Panc1 (cell line): ENCODE measurements at places on chromosomes 11 and 22. TPM values are rescaled to one million over a fixed set of nuclear protein-coding genes. Genes with fewer than 3 reads are reported as not detected.
A peak's percentile ranks its signal among the peaks of the same experiment; 100 is the strongest.

The MMP8 gene
- total RNA-seq = not detected

GRCh38 chr11:68996376-68997123 lies 15.8 kb upstream of the MRGPRD start:
- no peak for DNase-seq

The GNG3 gene
- total RNA-seq = not detected

GRCh38 chr11:86120807-86121206 lies 51.9 kb upstream of the PICALM start:
- DNase-seq = no peak

The CNGA4 gene
- 0.62 TPM for total RNA-seq

The B4GALNT4 gene
- 122 TPM for total RNA-seq

- DNase-seq = no peak
Observed at GRCh38 chr11:28086569-28086968, 21.4 kb downstream of the KIF18A start.

GRCh38 chr22:24683691-24684090 lies 80.7 kb downstream of the GGT1 start:
- no peak for DNase-seq

The SERGEF gene
- 35.5 TPM for total RNA-seq

- no peak for DNase-seq
Observed at GRCh38 chr22:33873666-33874065, 46.6 kb downstream of the LARGE1 start.

DNA sequence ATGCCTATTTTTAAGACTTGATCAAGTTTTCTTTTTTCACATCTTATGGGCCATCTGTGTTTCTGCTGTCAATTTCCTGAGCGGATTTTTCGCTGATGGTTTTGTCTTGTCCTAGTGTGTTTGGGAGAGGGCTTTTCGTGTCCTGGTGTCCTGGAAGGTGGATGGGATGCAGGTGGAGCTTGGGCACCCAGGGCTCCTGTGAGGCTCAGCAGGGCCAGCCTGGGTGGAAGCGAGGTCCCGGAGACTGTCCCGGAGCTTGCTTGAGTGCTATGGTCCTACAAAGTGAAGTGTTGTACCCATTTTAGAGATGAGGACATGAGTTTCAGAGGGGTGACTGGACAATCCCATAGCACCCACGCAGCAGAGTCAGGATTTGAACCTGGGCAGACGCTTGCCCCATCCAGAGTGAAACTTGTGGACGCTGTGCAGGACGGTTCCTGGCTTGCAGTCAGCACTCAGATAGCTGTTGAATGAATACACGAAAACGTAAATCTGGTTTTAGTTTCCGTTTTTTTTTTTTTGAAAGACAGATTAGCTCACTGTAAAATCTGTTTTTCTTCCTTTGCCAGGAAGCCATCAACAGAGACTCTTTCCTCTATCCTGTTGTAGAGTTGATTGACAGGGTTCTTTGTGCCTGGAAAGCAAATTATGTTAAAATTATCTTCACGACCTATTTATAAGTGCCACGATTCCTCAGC lies 64.1 kb downstream of the TBC1D22A start:
- DNase-seq = no peak

GRCh38 chr11:69878144-69878883 lies 59.1 kb upstream of the FGF3 start:
- DNase-seq = no peak

- no peak for DNase-seq
Observed at GRCh38 chr22:20211997-20212753, 55.9 kb downstream of the RTN4R start.

DNA sequence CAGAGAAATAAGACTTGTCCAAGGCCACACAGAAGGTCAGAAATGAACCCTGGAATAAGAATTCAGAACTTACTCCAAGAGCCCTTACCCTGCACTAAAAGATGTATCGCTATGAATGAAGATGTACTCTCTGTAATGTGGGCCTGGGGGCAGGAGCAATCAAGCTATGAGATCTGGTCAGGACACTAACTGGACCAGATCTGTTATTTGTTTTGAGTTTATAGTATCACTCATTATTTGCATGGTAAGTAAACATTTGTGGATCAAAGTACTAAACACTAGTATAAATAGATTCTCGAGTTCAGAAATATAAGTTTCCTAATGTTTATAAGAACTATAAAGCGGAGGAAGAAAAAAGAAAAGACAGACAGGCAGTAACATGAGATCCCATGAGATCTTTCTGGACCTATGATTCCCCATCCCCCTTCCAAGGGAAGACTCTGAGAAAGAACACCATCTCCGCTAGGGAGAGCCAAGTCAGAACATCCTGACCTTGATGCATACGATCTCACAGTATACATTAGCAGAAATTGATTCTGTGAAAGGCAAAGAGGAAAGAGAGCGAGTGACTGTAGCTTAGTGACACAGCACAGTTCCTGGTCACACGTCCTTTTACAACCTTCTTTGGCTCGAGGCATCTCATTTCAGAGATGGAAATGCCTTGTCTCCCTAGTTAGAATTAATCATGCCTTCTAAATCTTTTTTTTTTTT lies 71.2 kb downstream of the USP35 start:
- DNase-seq = no peak

- DNase-seq = no peak
Observed at GRCh38 chr11:32213223-32213622, 122.3 kb downstream of the RCN1 start.

GRCh38 chr11:86931548-86932258 lies 23.5 kb downstream of the FZD4 start:
- no peak for DNase-seq

The TEX12 gene
- 0.23 TPM for total RNA-seq

GRCh38 chr11:126655807-126656128 lies 300.3 kb downstream of the ST3GAL4 start:
- no peak for DNase-seq

- DNase-seq = no peak
Observed at GRCh38 chr22:37804881-37805809, 2.6 kb upstream of the GCAT start.

GRCh38 chr11:128457874-128458273 lies 129.5 kb downstream of the ETS1 start:
- DNase-seq = no peak

DNA sequence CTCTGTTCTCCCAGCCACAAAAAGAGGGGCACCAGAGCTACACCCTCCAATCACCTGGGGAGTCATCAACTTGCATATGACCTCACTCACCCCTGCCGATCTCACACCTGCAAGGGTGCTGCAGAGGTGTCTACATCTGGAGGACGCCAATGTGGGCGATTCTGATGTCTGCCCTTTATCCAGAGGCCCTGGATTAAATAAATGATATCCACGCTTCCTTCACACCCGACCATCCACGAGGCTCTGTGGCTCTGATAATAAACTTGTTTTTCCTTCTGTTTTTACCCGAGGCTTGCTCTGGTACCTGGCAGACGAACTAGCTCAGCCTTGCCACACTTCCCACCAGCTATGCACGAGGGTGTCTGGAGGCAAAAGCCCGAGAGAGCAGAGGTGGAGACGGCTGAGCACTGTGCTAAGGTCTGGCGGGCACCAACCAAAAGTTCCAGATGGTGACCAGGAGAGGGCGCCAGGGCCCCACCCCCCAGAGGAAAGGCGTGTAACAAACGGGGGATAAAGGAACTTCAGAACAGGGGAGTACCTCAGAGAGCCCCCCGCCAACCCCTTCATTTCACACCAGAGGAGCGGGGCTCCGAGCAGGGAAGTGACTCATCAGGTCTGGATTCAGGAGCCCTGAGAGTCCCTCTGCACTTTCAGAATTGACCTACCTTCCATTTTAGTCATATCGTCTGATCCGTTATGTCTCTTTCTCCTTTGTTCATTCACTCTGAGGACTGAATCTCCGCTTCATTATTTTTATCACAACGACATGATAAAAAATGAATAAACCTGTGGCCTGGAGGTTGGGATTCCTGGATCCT lies 13.5 kb downstream of the SCN3B start:
- peak; percentile 20 for DNase-seq

The LMO2 gene
- total RNA-seq = 0.64 TPM

GRCh38 chr22:27846248-27846757 lies 44.7 kb upstream of the MN1 start:
- no peak for DNase-seq

The SLCO2B1 gene
- 0.77 TPM for total RNA-seq

The C11orf21 gene
- 0.31 TPM for total RNA-seq

GRCh38 chr11:16225623-16226022 lies 130.7 kb downstream of the SOX6 start:
- DNase-seq = no peak

DNA sequence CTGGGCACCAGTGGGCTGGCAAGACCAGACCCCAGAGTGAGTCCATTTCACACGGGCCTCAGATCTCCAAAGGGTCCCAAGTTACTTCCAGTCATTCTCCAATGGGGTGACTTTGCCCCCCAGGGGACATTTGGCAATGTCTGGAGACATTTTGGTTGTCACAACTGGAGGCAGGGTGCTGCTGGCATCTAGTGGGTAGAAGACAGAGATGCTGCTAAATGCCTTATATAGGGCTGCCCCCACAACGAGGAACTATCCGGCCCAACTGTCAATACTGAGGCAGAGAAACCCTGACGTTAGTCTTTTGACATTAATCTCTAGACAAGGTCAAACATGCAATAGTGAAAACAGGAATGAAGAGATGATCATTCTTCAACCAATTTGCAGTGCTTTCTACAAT lies 6.4 kb downstream of the RTN4RL2 start:
- no peak for DNase-seq

The ARHGEF12 gene
- total RNA-seq = 182 TPM

DNA sequence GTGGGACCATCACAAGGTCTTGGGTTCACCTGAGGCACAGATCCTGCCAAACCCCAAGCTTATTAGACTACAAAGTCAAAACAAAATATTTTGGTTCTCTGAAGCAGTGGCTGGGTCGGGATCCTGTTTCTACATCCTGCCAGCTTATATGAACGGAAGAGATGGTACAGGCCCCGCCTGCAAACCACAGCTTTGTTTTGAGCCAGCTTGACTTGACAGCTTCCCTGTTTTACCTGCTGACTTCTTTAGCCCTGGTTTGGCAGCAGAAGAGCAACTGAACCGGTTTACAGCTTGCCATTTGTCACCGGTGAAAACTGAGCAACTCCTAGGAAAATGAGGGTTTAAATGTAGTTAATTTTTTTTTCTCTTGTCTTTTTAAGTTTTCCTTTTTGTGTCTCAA lies 11.4 kb downstream of the PACS1 start:
- DNase-seq = no peak

The CBLIF gene
- total RNA-seq = not detected

GRCh38 chr11:81602508-81602907 lies 1131.2 kb downstream of the FAM181B start:
- DNase-seq = no peak

DNA sequence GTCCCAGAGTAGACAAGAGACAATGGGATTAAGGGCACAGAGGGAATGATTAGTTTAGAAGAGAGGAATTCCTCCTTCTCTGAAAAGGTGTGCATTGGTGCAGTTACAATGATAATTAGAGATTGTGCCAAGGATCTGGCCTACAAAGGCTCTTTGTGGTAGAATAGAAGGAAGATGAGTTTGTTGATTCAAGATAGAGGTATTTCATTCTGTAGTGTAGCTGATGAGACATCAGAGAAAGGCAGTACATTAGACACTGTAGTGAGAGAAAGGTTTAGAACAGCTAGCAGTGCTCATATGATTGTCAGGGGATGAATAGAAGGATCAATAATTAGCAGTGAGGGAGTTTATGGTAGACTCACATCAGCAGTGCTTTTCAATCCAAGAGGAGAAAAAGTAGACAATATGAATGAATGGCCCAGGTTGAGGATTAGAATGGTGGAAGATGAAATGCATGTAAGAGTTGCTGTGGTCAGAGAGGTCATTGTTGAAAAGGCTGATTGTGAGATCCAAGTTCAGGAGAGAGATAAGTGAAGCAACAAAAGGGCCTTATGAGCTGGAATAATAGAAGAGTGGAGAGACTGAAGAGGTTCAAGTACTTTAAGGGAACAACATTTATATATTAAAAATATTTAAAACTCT lies 28.9 kb downstream of the SIK2 start:
- no peak for DNase-seq

GRCh38 chr11:69007975-69008381 lies 5.1 kb downstream of the MRGPRF start:
- no peak for DNase-seq

- DNase-seq = no peak
Observed at GRCh38 chr22:40203572-40203971, 25.8 kb downstream of the TNRC6B start.

- no peak for DNase-seq
Observed at GRCh38 chr22:17817511-17818065, 43.3 kb upstream of the BID start.

The KRTAP5-9 gene
- total RNA-seq = not detected

DNA sequence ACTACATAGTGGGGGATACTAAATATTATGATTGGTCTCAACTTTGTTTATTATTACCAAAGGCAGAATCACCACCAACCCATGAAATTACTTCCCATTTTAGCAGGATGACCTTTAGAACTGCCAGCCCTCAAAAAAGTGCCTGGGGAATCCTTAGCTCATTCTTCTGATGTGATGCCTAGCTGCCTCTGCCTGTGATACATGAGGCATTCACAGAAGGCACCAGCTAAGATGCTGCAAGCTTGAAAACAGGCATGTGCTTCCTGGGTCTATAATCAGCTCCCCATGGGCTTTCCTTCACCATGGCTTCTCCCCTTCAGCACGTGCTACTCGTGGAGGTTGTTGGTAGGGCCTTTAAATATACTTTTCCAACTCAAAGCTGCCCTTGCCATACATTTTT lies 50.4 kb upstream of the ARHGAP20 start:
- no peak for DNase-seq

DNA sequence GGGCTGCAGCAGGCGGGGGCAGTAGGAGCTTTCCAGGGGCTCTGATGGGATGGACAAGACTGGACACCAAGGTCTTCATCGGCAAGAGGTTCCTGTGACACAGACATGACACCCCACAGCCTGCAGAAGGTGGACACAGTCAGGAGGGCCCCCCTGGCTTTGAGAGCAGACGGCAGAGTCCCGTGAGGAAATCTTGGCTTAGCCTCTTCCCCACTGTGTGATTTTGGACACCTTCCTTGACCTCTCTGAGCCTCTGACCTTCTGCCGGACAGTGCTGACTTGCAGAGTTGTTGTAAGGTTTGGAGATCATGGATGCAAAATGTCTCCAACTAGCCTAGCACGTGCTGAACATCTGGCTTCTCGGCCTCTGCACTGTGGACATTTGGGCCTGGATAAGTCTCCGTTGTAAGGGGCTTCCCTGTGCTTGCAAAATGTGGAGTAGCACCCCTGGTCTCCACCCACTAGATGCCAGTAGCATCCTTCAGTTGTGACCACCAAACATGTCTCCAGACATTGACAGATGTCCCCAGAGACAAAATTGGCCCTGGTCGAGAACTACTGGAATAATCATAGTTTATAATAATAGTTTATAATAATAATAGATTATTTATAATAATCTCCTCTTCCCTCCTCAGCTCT lies 54.6 kb downstream of the MCM5 start:
- no peak for DNase-seq

GRCh38 chr22:37529652-37530345 lies 10.6 kb upstream of the CARD10 start:
- no peak for DNase-seq

The TIMM10 gene
- total RNA-seq = 152 TPM
